ENCODE measurements at places on chromosomes 13 and 19. TPM values are rescaled to one million over a fixed set of nuclear protein-coding genes. Genes with fewer than 3 reads are reported as not detected.

PIAS4 gene
- total RNA-seq, result 23.9 TPM

ADGRE3 gene
- not detected for total RNA-seq

EXOC3L2 gene
- not detected for total RNA-seq

ZNF763 gene
- total RNA-seq, result 0.13 TPM

RNASEH2B gene
- 38.1 TPM for total RNA-seq

ZNF85 gene
- 10.1 TPM for total RNA-seq

ANGPTL8 gene
- not detected for total RNA-seq

SIGLEC5 gene
- not detected for total RNA-seq

CYP4F22 gene
- not detected for total RNA-seq

TPTE2 gene
- not detected for total RNA-seq

NALCN gene
- total RNA-seq, result 0.80 TPM

KISS1R gene
- total RNA-seq, result 0.39 TPM

FCAR gene
- total RNA-seq, result not detected

CBY2 gene
- total RNA-seq, result not detected

Measured in epithelial cell of alveolus of lung (primary cell).